ENCODE measurements at places on chromosomes 5 and 9.

- no peak for DNase-seq
Observed at GRCh38 chr9:70566066-70566465, 151.6 kb upstream of the KLF9 start.

GRCh38 chr9:119559986-119560385, 190.8 kb upstream of the BRINP1 start:
- no peak for DNase-seq

DNA sequence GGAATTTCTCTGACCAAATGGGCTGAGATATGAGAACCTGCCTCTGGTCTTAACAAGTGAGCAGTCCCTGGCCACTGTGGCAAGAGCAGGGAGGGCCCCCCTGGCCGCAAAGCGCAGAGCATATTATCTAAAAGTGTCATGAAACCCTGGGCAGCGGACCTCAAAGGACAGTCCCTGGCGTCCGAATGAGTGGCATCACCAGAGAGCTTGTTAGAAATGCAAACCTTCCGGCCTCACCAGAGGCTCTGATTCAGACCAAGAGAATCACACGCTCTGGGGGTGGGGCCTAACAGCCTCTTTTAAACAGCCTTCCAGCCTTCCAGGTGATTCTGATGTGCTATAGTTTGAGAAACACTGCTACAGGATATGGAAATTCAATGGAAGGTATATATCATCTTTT, 10.9 kb downstream of the PTPN3 start:
- DNase-seq: no peak

- DNase-seq: no peak
Observed at GRCh38 chr9:134515026-134515821, 126.4 kb upstream of the COL5A1 start.

- DNase-seq: no peak
Observed at GRCh38 chr9:110812886-110813285, 144.3 kb downstream of the MUSK start.

DNA sequence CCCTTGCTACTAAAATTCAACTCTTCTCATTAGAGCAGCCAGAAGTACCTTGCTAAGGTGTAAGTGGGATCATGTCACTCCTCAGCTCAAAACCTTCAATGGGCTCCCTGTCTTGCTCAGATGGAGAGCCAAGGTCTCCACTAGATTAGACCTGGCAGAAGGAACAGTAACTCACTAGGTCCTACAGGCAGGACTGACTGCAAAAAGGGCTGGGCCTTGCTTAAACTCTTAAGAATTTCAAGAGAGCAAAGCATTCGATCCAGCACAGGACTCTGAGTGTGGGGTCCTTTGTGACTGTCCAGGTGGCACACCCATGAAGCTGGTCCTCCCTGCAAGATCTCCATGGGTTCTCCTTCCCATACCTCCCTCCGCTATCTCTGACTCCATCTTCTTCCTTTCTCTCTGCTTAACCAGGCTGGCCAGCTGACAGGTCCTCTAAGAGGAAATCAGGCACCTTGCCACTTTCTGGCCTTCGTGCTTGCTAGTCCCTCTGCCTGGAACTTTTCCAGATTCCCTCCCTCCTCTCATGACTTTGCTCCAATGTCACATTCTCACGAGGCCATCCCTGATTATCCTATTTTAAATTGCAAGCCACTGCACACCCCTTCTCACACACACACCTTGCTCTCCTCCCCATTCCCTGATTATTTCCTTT, 70.2 kb downstream of the BASP1 start:
- no peak for DNase-seq

DNA sequence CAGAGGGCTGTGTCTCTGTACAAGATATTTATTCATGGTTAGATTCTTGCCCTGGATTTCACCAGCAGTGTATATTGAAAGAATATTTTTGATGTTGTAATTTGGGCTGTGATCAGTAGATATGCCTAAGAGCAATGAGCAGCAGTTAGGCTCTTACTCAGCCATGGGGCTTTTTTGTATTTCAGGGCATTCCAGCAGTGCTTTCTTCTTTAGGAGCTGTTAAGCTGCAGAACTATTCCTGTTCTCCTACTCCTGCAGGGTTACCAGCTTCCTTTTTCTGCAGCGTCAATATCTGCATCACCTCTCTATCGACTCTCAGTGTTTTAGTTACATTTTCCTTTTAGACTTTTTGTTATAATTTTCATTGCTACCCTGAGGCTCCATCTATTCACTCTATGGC, 206.2 kb downstream of the SLCO4C1 start:
- no peak for DNase-seq

DNA sequence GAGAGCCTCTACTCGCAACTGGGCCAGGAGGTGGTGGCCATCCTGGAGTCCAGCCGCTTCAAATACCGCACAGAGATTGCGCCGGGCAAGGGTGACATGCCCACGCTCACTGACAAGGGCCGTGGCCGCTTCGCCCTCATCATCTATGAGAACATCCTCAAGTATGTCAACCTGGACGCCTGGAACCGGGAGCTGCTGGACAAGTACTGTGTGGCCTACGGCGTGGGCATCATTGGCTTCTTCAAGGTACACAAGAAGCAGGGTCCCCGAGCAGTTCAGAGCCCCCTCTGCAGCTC, 13.5 kb downstream of the NDST1 start:
- DNase-seq: no peak

- no peak for DNase-seq
Observed at GRCh38 chr5:9775339-9775738, 145.2 kb upstream of the TAS2R1 start.

DNA sequence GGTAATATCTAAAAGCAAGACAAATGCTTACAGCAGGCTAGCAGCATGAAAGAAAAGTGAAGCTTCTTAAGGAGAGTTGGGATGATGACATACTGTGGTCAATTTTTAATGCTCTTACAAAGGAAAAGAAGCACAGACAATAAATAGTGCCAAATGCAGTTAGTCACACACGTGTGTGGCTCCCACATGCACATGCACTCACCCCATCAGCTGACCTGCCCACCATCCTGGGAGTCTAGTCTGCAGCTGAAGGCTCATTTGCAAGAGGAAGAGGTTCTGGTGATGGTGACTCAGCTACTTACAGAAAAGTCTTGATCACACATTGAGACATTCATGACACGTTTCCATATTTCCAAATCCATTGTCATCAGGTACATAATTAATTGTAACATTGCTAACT, 129.3 kb downstream of the MRPL36 start:
- DNase-seq: no peak

GRCh38 chr5:132458226-132458560, 32.4 kb downstream of the IRF1 start:
- DNase-seq: no peak

DNA sequence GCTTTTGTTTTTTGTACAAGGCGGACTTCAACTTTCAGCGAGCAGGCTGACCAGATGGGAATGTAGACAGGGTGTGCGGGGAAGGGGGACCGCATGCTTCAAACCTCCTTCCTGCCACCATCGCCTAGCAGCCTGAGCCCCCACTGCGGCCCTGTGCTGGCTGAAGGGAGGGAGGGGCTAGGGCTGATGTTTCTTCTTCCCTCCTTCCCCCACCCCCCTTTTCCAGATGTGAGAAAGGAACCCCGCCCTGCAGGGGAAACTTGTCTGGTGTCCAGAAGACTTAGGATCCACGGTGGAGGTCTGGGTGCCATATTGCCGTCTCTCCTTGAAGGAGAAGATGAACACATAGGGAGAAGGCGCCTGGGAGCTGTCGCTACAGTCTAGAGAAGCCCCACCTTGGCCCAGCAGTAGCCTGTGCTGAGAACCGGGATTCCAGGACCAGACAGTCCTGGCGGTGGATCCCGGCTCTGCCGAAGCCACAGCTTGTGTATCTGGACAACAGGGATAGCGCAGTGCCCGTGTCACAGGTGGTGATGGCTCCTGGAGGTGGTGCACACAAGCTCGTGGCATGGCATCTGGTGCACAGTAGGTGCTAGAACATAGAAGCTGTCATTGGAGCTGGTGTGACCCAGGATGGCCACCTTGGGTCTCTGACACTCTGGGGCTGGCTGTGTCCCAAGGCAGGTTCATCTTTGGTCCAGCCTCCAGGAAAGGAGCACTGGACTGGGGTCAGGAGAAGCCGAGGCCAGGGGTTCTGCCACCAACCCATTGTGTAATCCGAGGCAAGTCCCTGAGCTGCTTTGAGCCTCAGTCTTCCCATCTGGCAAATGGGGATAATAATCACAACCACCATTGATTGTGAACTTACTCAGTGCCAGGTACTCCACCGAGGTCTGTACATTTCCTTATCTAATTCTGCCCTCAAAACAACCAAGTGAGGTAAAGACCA, 205.6 kb downstream of the C9orf50 start:
- no peak for DNase-seq

DNA sequence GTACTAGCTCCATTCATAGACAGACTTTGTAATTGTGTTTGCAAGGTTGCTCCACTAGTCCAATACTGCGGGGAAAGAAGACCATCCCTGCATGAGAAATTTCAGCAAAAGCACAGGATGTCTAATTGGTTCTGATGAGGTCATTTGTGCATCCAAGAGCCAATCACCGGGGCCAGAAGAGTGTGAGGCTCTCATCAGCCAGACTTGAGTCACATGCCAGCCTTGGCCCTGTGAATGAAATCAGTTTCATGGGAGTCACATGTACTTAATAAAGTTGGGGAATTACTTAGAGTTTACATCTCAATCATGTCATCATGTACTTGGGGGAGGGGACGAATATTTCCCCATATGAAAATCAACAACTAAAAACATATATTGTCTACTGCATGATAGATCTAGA, 1236.0 kb downstream of the MAT2B start:
- DNase-seq: no peak

DNA sequence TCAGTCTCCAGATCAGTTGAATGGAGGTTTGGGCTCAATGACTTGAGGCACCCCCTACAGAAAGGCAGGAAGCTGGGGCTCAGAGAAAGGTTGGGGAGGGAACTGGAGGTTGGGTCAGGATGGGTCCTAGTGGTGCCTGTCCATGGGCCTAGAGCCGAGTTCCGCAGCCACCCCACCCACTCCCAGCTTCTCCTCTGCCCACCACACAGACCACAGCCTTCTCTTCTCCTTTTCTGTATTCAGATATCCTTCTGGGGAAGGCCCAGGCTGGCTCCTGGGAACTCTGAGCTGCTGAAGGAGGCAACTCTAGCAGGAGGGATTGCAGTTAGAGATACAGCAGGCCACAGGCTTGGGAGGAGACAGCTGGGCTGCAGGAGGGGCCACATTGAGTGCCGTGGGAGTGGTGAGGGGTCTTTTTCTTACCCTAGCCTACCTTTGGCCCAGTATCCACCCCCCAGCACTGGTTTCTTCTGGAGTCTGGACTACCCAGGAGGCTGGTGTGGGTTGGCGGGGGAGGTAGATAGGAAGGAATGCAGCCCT, 15.4 kb upstream of the PTGS1 start:
- DNase-seq: no peak

DNA sequence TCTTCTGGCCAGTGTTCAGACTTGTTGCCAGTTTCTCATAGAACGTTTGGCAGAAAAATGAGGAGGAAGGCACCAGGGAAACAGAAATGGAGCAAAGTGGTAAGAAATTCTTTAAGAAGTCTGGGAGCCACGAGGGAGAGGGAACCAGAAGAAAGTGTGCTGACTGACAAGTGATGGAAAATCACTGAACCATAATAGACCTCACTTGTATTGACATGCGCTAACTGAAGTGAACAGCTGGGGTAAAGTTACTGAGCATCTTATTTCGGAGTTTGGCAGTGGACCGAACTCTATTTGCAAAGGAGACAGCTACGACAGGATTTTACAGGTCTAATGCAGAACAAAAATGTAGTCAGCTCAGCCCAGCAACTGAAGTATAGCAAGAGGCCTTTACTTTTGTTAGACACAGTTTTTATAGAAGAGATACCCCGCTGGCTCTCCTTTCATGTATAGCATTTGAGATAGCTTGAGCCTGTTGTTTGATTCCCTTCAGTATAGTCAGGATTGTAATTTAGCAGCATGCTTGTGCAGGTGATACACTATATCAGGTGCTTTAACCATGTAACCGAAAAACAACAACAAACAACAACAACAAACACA, 53.6 kb downstream of the HMHB1 start:
- DNase-seq: no peak

DNA sequence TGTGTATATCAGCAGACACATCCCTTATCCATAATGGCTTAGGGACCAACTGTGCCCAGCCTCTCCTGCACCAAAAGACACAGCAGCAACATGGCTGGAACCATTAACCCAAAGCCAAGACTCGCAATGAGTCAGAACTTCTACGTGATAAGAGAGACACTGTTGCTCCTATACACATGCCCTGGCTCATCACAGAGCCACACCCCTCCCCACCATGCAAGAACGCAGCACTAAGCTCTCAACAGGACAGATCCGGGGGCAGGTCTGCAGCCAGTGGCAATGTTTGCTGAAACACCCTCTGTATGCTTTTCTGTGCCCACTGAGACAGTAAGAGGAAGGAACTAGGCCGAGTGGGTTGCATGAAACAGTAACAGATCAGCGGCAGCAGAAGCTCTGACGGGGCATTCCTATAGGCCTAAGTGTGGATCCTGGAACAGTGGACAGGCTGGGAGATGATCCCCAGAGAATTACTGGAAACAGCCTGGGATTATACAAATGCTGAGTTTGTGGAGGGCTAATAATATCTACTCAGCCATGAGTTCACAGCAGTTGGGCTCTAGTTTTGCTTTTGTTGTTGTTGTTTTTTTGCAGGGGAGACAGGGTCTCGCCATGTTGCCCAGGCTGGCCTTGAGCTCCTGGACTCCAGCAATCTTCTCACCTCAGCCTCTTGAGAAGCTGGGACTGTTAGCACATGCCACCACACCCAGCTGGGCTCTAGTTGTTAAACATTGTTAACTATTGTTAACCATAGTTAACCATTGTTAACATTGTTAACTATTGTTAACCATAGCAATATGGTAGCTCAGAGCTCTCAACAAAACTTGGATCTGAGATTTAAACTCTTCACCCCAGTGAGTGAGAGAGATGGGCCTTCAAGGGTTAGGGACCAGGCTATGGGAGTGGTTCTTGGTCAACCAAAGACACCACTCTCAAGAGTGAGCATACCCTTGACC, 41.0 kb downstream of the B4GALT1 start:
- no peak for DNase-seq

- DNase-seq: no peak
Observed at GRCh38 chr9:2419347-2419746, 202.2 kb upstream of the VLDLR start.

- DNase-seq: no peak
Observed at GRCh38 chr9:30758726-30759446, 1625.6 kb upstream of the ACO1 start.

- no peak for DNase-seq
Observed at GRCh38 chr9:108235609-108236008, 620.2 kb downstream of the ACTL7B start.

- DNase-seq: no peak
Observed at GRCh38 chr5:15300141-15300540, 199.8 kb upstream of the FBXL7 start.

GRCh38 chr9:119398350-119398749, 29.1 kb upstream of the BRINP1 start:
- DNase-seq: no peak

DNA sequence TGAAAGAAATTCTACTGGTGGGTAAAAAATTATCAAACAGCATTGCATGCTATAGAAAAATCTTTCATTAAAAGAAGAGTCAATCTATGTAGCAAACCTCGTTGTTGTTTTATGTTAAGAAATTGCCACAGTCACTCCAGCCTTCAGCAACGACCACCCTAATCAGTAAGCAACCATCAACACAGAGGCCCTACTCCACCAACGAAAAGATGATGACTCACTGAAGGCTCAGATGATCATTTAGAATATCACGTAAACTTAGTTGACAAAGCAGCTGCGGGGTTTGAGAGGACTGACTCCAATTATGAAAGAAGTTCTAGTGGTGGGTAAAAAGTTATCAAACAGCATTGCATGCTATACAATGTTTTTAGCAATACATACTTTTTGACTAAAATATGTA, 242.6 kb downstream of the DRD1 start:
- DNase-seq: no peak

GRCh38 chr5:125541085-125541484, 794.6 kb upstream of the ZNF608 start:
- no peak for DNase-seq
